H7 (cell line): ENCODE measurements at places on chromosomes 1 and 21.

- DNase-seq, result no peak
Observed at GRCh38 chr1:48960320-48960719, 183.6 kb upstream of the BEND5 start.

DNA sequence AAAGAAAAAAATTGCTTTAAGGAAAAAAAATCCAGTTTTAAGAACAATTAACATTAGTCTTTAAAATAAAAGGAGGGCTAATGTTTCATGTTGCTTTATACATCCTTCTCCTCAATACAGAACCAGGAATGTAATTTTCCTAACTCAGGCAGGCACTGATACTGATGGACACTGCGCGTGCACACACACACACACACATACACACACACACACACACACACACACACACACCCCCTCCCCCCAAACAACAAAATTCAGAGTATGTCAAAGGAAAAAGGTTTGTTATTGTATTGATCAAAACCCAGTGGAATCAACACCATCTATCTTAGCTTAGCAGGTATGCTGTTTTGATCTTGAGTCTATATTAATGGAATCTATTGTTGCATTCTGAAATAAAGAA is 31.6 kb downstream of the PTP4A2 start:
- no peak for DNase-seq

DNA sequence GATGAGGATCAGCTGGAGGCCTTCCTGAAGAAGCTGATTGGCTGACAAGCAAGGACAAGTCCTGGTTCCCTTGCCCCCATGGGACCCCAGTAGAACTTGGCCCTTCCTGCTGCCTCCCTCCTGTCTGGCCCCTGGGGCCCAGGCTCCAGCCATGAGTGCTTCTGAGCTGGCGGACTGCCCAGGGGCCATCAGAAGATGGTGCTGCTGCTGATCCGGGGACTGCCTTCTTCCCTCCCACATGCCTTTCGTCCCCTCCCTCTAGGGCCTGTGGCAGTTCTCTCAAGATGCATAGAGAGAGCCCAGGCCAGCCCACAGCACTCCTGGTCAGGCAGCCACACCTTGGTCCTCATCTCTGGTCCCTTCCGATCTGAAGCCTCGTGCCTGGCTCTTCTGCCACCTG is 57.9 kb upstream of the PRKACB start:
- no peak for DNase-seq

GRCh38 chr21:37507716-37508115 is 141.1 kb downstream of the DYRK1A start:
- DNase-seq, result no peak

GRCh38 chr1:93723110-93723509 is 41.5 kb upstream of the BCAR3 start:
- no peak for DNase-seq

DNA sequence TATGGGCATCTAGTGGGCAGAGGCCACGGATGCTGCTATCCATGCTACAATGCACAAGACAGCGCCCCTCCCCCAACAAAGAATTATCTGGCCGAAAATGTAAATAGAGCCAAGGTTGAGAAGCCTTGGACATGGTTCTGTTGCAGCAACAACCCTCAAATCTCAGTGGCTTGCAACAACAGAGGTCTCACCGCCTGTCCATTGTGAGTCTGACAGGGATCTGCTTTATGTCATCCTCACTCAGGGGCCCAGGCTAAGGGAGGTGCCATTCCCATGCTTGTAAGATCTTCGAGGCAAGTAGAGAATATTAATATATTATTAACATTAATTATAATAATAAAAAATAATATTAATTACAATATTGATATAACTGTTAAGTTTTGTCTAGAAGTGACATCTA is 9.5 kb upstream of the PITHD1 start:
- DNase-seq, result no peak

DNA sequence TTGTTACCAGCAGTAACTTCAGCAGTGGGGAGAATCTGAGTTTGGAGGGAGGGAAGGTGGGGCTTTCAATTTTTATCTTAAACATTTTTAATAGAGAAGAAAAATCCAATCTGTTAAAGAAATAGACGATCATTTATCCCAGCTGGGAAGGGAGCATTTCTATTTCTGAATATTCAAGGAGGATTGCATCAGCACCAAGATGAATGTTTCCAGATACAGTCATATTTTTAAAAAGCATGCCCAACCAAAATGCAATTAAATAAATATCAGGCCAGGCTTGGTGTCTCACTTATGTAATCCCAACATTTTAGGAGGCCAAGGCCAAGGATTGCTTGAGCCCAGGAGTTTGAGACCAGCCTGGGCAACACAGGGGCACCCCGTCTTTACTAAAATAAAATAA is 1.7 kb upstream of the ATP1A4 start:
- DNase-seq, result no peak

DNA sequence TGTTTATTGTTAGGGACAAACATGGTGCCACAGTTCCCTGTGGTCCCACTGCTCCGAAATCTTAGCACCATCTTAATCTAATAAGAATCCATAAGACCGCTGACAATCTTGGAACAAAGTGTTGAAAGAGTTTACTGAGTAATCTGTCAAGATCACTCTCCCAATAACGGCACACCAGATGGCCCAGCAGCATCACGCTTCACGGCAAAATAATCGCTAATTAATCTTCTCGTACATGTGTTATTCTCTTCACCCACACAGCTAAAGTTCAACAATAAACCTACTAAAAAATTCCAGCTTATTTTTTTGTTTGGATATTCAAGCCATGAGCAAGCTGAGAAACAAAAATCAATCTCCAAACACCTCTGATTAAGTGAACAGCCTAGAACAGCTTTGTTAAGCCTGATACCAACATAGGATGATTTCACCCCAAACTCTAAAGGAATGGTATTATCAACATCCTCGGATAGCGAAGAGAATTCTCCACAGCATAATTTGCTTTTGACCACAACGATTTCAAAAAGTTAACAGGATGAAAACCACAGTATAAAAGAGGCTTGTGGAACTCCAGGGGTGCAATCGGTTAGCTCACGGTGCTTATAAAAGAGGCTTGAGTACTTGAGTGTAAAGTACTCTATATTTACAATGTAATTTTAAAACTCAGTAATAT is 329.9 kb upstream of the GREM2 start:
- DNase-seq, result no peak

- DNase-seq, result no peak
Observed at GRCh38 chr1:207240325-207241101, 81.0 kb upstream of the CD55 start.

DNA sequence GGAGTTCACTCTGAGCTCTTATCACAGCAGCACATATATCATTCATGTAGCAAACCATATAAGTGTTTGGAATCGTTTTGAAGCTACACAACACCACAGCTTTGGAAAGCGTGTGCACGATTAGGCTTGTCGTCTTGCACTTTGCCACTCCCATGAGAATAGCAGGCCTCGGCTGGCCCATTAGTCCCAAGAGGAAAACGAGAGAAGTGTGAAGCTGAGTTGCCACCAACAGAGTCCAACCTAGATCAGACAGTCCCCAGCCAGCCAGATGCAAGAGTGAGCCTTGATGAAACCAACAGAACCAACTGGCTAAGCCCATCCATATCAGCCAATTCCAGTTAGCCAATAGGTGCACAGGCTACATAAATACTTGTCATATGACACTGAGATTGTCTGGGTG is 238.4 kb downstream of the C1orf94 start:
- no peak for DNase-seq

DNA sequence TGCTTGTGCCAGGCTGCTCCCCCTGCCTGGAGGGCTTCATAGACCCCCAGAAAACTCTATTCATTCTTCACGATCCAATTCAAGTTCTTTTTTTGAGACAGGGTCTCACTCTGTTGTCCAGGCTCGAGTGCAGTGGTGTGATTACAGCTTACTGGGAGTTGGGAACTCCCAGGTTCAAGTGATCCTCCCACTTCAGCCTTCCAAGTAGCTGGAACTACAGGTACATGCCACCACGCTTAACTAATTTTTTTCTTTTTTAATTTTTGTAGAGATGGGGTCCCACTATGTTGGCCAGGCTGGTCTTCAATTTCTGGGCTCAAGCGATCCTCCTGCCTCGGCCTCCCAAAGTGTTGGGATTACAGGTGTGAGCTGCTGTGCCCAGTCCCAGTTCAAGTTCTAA is 4.3 kb downstream of the STK40 start:
- no peak for DNase-seq

DNA sequence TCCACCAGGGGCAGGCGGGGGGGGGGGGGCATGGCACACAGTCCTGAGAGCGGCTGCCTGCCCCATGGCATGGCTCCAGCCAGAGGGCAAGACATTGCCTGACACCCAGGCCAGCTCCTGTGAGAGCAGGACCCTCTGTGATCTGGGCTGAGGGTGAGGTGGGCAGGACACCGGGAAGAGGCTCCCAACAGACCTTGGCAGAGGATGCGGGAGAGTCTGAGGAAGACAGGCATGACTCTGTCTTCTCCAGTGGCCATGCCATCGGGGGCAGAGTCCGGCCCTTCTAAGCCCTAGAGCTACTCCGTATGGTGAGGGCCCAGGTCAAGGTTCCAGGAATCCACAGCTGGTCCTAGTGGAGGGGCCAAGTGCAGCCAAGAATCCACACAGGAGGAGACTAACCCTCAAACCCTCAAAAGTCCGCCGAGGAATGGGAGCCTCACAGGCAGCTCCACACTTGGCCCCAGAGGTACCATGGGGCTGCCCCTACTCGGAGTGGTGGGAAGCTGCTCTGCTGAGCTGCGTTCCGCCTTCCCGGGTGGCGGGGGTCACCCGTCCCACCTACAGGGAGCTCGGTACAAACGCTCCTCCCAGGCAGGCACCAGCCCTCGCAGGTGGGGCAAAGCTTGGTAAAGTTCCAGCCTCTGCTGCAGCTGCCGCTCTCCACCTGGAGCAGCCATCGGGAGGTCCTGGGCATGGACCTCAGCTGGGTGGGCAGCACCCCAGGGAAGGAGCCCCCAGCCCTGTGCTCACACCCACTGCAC is 6.5 kb downstream of the ACTRT2 start:
- DNase-seq, result no peak

- no peak for DNase-seq
Observed at GRCh38 chr1:78303620-78304019, 187.2 kb upstream of the PTGFR start.

DNA sequence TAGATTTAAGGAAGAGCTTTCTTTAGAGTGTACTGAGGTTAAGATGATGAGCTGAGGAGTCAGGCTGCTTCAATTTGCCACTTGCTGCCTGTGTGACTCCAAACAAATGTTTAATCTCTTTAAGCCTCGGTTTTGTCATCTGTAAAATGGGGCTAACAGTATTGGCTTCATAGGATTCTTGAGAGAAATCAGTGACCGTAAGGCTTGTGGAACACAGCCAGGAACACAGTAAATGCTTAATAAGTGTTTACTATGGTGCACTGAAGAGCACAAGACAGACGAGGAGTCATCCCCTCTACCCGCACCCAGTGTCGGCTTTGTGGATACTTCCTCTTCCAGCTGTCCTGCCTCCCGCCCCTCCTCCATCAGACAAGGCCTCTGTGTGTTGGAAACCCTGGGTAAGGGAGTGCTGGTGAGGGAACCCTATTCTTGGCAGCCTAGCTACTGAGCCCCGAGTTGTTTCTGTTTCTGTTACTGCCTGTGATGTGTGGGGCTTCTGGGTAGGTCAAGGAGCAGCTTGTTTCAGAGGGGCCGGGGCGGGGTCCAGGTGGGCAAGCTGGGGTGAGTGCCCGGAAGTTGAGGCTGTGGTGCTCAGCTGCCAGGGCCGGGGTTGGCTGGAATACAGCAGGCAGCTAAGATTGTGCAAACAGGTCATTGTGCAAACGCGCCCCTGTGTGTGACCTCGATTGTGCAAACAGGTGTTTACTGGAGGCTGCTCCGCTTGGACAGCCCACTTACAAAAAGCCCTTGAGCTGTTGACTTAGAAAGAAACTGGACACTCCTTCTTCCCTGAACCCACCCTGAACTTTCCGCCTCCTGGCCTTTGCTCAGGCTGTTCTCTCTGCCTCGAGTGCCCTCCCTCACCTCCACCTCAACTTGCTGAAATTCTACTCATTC is 4.0 kb upstream of the CSF3R start:
- no peak for DNase-seq

GRCh38 chr1:175272361-175272760 is 79.8 kb upstream of the KIAA0040 start:
- DNase-seq, result no peak

- peak; percentile 79 for DNase-seq
Observed at GRCh38 chr1:15702722-15703550, 18.8 kb downstream of the PLEKHM2 start.

GRCh38 chr1:200166411-200166810 is 138.9 kb downstream of the NR5A2 start:
- no peak for DNase-seq

- DNase-seq, result no peak
Observed at GRCh38 chr1:173779936-173780335, 44.5 kb upstream of the DARS2 start.

DNA sequence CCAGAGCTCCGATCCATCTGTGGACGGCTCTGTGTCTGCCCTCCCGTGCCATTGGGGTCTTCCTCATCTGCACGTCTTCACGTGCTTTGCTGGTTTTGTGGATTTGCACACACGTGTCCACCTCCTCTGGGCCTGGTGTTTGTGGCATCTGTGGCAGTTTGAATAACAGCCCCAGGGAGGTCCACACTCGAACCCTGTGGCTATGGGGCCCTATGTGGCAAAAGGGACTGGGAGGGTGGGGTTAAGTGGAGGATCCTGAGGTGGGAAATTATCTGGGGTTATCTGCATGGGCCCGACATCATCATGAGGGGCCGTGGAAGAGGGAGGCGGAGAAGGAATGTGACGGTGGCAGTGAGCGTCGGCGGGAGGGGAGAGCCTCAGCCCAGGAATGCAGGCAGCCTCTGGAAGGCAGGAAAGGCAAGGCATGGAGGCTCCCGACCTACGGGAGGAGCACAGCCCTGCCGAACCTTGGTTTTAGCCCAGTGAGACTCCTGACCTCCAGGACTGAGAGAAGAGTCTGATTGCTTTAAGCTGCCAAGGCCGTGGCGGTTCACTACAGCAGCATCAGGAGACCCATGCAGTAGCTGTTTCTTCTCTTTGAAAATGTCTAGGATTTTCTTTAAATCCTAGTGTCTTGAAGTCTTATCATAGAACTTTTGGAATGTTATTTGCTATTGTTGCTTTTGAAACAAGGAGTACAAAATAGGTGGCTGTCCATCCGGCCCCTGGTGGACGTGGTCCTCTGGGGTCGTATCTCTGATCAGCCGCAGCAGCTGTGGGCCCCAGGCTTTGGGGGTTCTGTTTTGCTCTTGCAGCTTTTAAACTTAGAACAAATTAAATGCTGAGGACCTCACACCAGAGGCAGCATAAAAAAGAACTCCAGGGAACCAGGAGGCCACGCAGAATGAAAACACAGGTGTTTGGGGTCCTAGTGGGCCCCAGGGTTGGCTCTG is 40.0 kb upstream of the LRRC3 start:
- peak; percentile 46 for DNase-seq

- DNase-seq, result peak; percentile 100
Observed at GRCh38 chr1:202957733-202958543, at the start of gene ADIPOR1. TSS of gene ADIPOR1 (minus strand) at chr1:202958312. CDS start at chr1:202951070, 7,242 bp downstream.
